Stimulated activated CD4-positive, alpha-beta T cell treated with anti-CD3 and anti-CD28 coated beads, Interleukin-1b, Interleukin-23, amount 100 ng/mL, for 4 hours (primary cell): ENCODE measurements at places on chromosomes 11 and 22.

DNA sequence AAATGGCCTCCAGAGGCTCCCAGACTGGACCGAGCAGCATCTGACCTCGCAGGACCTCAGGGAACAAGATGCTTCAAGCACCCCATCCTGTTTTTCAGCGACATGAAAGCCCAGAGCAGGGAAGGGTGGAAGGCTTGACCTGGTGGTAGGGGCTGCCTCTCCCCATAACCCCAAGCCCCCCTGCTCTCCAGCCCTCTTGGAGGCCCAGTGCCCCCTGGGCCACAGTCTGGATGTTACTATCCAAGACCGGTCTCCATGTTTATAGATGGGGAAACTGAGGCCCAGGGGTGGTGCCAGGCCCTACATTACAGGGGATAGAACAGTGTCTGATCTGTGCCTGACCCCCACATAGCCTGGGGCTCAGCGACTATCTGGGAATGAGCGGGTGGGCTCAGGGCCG, 7.0 kb downstream of the FGF3 start:
- DNase-seq: no peak

DNA sequence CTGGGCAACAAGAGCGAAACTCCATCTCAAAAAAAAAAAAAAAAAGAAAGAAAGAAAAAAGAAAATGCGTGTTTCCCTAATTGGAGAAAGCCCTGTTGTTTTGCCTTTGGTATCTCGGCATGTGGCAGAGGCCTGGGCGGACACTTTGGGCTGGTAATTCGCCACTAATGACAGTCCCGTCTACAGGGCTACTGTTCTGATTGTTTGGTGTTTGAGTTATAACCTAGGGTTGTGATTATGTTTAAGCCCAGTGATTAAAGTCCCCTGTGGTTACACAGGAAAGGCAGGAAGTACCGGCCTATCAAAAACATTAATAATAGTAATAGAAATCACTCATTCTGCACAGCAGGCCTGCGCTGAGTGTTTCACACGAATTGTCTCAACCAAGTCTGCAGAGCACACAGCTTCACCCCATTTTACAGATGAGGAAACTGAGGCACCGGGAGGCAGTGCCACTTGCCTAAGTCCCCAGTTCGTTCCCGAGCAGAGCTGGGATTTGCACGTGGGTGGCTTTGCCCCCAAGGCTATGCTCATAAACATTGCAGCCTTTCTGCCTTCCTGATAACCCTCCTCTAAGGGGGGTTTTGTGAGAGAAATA, 39.1 kb upstream of the GRAMD4 start:
- DNase-seq: no peak

DNA sequence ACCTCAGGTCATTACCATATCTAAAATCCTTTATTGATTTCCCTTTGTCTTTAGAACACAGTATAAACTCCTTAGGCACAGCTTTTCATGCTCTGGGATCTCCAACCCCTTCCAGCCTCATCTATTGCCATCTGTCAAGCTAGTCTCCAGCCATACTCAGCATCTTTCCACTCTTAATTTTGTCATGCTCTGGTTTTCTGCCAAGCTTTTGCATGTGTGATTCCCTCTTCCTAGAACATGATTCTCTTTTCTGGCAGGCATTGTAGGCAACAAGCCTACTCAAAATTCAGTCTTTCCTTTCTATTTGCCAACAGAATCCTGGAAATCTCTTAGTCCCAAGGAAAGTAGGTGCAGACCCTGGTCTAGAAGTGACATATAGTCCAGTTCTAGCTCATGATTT, 35.5 kb upstream of the SLC6A5 start:
- DNase-seq: no peak

- DNase-seq: no peak
Observed at GRCh38 chr11:128553662-128554362, 33.5 kb downstream of the ETS1 start.

DNA sequence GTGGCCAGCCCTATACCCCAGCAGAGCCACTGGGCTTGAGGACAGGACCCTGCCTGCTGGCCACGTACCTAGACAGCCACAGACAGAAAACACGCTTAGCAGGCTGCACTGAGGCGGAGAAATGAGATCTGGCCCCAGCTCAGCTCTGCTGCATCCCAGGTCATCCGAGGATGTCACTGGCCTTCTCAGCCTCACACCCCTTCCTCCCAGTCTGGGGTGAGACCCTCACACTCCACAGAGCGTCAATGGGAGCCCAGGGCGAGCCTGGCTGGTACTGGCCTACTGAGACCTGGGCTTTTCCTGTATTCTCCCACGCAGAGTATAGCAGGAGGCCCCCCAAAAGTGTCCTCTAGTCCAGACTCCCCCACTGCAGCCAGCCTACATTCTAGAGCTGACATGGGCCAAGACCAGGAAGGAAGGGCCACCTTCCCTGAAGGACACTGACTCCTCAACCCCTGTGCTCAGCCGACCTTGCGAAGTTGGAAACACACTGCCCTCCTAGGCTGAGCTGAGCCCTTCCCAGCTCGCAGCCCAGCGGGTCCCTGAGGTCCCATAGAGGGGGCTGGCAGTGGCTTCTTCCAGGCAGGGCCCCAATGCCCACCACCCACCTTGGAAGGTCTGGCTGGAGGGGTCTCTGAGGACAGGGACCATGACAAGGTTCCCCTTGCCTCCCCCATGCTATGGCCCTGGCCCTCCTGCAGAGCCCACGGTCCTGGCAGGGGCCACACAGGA, 65.9 kb upstream of the LINC01488 start:
- no peak for DNase-seq
